MCF 10A (cell line): ENCODE measurements at places on chromosomes 1 and 21. TPM values are rescaled to one million over a fixed set of nuclear protein-coding genes. Genes with fewer than 3 reads are reported as not detected.

The ACOT11 gene
- total RNA-seq: 4.5 and 5.3 TPM in 2 replicates

The SLC9C2 gene
- not detected in 2 replicates for total RNA-seq

The CCDC185 gene
- not detected in 2 replicates for total RNA-seq

The PLCH2 gene
- 92.6 and 123 TPM in 2 replicates for total RNA-seq

The SPATA46 gene
- total RNA-seq: not detected in 2 replicates

The MEX3A gene
- 0.88 and 0.91 TPM in 2 replicates for total RNA-seq

The ESRRG gene
- 0.44 TPM in 1 of 2 replicates, not detected in the other for total RNA-seq

DNA sequence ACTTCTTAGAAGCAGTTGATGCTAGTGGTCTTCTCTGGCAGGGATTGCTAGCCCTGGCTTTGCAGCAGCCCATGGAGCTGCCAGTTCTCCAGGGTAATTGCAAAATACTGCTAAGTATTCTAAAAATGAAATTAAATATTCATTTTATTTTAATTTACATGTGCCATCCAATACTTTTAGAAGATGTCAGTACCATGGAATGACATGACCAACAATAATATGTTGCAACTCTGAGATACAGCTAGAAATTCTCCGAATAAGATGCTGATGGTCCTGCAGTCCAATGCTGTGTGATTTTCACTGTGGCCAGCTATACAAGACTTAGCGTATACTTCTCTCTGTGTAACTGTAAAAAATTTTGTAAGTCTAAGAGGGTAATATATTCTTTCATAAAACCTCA is 20.0 kb upstream of the WARS2 start:
- peaks cover 84% of the 10 kb centered on the region for H3K36me3 ChIP-seq
- H3K27me3 ChIP-seq: no peaks in the 10 kb centered on the region
- DNase-seq: no peak
- H3K4me3 ChIP-seq: no peak overlapping the region
- no peaks in the 10 kb centered on the region for H3K4me1 ChIP-seq

DNA sequence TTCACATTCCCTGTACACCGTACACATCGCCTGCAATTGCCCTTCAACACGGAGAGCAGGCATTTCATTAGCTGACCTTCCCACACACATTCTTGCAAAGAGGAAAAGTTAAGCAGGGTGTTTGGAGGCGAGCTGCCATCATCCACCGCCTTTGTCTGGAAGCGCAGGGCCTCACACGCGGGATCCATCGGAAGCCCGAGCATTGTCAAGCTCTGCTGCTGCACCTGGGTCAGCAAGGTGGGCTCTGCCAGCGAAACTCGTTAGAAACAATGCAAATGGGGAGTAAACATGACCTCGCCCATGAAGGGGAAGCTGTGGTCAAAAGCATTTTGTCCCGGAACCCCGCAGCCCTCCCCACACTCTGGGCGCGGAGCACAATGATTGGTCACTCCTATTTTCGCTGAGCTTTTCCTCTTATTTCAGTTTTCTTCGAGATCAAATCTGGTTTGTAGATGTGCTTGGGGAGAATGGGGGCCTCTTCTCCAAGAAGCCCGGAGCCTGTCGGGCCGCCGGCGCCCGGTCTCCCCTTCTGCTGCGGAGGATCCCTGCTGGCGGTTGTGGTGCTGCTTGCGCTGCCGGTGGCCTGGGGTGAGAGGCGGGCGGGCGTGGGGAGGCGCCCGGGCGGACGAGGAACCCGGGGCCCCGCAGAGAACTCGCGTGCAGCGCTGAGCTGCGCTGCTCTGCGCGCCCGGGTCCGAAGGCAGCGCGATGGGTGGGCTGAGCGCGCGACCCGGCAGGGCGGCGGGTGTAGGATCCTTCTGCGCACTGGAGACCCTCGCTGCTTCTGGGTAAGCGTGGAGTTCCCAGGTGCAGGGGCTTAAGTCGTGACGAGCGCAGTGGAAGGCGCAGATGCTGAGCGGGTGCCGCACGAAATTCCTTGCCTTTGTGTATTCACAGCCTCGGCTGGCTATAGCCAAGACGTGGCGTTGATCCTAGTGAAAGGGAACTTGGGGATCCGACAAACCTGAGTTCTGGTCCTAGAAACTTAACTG is at the start of gene CR1:
Gene CR1 (plus strand): TSS at position 357 of the 992 bp plus-strand sequence. CDS start 111 bp downstream, at position 468.
- no peaks in the 10 kb centered on the region for H3K4me1 ChIP-seq
- H3K36me3 ChIP-seq: no peaks in the 10 kb centered on the region
- H3K27ac ChIP-seq: no peak within 1 kb of the TSS
- peaks cover 33% of the 10 kb centered on the region for H3K27me3 ChIP-seq

GRCh38 chr21:28068455-28069358 is 924.0 kb downstream of the LTN1 start:
- no peaks in the 10 kb centered on the region for H3K36me3 ChIP-seq
- H3K27ac ChIP-seq: no peak overlapping the region
- H3K27me3 ChIP-seq: no peaks in the 10 kb centered on the region
- H3K4me1 ChIP-seq: peaks cover 9% of the 10 kb centered on the region
- H3K4me3 ChIP-seq: no peak overlapping the region
- no peak for DNase-seq

DNA sequence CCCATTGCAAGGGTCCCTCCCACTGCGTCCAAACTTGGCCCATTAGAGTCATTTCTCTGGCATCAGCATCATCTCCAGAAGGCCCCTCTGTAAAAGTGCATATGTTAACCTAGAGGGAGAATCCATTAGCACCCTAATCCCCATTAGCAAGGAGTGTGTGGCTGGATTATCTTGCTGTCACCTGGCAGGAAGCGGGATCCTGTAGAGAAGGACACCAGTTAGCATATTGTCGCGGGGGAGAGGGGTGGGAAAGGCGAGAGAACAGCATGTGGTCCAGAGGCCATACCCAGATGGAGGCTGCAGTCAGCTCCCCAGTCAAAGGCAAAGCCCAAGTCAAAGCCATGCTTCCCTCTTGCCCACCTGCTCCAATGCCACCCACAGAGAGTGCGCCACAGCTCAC is 64.0 kb downstream of the OLIG1 start:
- no peak for DNase-seq
- no peak overlapping the region for H3K4me3 ChIP-seq
- peaks cover 87% of the 10 kb centered on the region for H3K27me3 ChIP-seq
- no peaks in the 10 kb centered on the region for H3K4me1 ChIP-seq
- no peak overlapping the region for H3K27ac ChIP-seq

DNA sequence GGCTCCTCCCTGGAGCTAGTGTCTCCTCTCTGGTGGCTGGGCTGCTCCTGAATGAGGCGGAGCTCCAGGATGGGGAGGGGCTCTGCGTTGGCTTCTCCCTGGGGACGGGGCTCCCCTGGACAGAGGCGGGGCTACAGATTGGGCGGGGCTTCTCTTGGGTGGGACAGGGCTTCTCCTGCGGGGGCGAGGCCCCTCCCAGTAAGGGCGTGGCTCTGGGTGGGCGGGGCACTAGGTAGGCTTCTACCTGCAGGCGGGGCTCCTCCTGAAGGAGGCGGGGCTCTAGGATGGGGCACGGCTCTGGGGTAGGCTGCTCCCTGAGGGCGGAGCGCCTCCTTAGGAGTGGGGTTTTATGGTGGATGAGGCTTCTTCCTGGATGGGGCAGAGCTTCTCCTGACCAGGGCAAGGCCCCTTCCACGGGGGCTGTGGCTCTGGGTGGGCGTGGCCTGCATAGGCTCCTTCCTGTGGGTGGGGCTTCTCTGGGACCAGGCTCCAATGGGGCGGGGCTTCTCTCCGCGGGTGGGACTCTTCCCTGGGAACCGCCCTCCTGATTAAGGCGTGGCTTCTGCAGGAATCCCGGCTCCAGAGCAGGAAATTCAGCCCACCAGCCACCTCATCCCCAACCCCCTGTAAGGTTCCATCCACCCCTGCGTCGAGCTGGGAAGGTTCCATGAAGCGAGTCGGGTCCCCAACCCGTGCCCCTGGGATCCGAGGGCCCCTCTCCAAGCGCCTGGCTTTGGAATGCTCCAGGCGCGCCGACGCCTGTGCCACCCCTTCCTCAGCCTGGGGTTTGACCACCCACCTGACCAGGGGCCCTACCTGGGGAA is 22.7 kb upstream of the ARF1 start:
- H3K27ac ChIP-seq: no peak overlapping the region
- peaks cover 38% of the 10 kb centered on the region for H3K27me3 ChIP-seq
- peaks cover 6% of the 10 kb centered on the region for H3K36me3 ChIP-seq
- H3K4me1 ChIP-seq: no peaks in the 10 kb centered on the region

DNA sequence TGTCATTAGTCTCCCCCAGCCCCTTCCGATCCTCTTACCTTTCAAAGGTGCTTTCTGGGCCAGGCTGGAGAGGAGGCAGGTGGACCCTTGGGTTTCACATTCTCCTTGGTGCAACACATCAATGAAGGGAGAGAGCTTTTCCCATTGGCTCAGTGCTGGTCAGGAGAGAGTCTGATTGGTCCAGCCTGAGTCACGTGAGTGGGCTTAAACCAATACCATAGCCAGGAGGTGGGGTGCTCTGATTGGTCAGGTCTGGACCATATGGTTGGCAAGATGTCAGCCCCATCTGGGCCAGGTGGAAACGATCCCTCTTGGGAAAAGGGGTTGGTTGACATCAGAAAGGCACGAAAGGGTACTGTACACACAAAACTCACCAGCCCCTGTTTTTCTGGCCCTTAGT is 44.8 kb upstream of the ABCG1 start:
- peaks cover 23% of the 10 kb centered on the region for H3K4me1 ChIP-seq
- no peaks in the 10 kb centered on the region for H3K36me3 ChIP-seq
- DNase-seq: no peak
- peak overlapping the region; percentile 75 for H3K27ac ChIP-seq
- no peaks in the 10 kb centered on the region for H3K27me3 ChIP-seq

DNA sequence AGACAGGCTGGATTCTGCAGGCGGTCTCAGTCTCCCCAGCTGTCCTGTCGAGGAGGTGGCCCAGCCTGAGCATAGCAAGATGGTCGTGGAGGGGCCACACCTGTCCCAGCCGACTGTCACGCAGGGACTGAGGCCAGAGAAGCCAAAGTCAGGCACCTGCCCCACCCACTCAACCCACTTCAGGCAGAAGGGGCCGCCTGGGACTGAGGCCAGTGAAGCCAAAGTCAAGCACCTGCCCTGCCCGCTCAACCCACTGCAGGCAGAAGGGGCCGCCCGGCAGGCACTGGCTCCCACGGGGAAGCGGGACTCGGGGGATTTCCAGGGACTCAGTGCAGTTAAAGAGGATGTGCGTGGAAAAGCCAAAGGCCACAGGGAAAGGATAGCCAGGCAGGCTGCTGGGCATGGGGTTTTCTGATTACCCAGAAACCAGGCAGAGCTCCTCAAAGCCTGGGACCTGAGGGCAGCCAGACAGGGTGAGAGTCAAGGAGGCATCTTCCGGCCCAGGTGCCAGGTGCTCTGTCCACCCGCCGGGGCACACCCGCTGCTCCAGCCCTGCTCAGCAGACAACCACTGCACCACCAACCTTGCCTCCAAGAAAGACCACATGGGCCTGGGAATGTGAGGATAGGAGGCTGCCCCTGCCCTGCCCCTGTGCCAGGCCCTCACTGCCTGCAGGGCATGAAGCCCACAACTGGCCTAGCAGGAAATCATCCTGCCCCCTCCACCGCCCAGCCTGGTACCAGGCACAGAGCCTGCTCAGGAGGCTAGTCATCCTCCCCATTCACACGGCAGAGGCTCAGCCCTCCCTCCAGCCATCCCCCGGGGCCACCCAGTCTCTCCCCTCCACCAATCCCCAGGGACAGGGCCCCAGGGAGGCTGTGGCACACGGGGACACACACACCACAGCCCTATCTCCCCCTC is 41.0 kb downstream of the MEGF6 start:
- no peaks in the 10 kb centered on the region for H3K4me1 ChIP-seq
- H3K27me3 ChIP-seq: no peaks in the 10 kb centered on the region
- no peaks in the 10 kb centered on the region for H3K36me3 ChIP-seq
- H3K27ac ChIP-seq: no peak overlapping the region
- no peak overlapping the region for H3K4me3 ChIP-seq

- H3K27ac ChIP-seq: no peak overlapping the region
- H3K4me3 ChIP-seq: peak overlapping the region; percentile 79
- DNase-seq: peak; percentile 25
- H3K4me1 ChIP-seq: peaks cover 26% of the 10 kb centered on the region
- H3K36me3 ChIP-seq: no peaks in the 10 kb centered on the region
These were observed 2.1 kb downstream of the PLD5 start for GRCh38 chr1:242522304-242522945.

DNA sequence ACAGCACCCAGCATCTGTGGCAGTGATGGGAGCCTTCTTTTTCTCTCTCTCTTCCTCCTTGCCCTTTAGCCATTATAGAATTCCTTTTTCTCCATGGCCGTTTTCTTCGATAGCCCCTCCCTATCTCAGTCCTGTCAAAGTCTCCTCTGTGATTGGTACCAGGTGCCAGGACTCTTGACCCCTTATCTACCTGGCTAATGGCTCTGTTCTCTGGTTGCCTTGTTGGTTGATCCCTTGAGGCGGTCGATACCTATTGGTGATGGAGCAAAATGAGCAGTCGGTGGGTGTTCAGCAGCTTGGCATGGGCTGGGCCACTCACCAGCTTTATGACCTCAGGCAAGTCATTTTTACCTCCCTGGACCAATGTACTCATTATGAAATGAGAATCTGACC is 2.0 kb downstream of the ATF3 start:
- H3K27me3 ChIP-seq: peaks cover 53% of the 10 kb centered on the region
- peaks cover 33% of the 10 kb centered on the region for H3K4me1 ChIP-seq
- no peak overlapping the region for H3K27ac ChIP-seq
- H3K36me3 ChIP-seq: peaks cover 27% of the 10 kb centered on the region
- no peak for DNase-seq
- peak overlapping the region; percentile 72 for H3K4me3 ChIP-seq

GRCh38 chr1:8182034-8182761 is 135.7 kb upstream of the SLC45A1 start:
- DNase-seq: peak; percentile 90
- H3K4me3 ChIP-seq: peak overlapping the region; percentile 33

DNA sequence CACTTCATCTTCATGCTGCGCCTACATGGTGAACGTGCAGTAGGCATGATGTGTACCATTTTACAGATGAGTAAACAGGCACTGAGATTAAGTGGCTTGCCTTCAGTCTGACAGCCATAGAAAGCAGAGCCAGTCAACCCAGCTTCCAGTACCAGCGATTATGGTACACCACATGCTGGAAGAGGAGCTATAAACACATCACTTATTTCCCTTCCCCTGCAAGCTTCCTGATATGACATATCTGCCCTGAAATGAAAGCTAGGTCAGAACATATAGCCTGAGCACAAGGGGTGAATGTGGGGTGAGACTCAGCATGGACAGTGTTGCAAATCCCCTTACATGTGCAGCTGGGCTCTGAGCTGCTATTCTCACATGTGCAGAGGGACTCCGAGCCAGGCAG is 33.8 kb upstream of the IL20 start:
- no peak overlapping the region for H3K27ac ChIP-seq
- peaks cover 26% of the 10 kb centered on the region for H3K4me1 ChIP-seq
- H3K36me3 ChIP-seq: no peaks in the 10 kb centered on the region
- H3K27me3 ChIP-seq: no peaks in the 10 kb centered on the region

DNA sequence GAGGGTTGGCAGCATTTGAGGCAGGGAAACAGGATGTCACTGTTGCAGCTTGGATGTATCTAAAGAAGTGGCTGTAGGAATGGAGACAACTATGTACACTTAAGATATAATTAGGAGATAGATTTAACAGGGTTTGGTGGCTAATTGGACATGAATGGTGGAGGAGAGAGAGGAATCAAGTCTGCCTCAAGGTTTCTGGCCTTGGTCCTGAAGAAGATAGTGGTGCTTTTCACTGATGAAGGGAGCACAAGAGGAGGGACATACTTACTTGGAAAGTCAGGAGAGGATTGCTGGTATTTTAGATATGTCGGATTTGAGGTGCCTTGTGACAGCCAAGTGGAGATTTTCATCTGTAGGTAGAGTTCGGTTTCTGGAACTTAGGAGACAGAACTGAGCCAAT is 123.9 kb downstream of the ST6GALNAC3 start:
- peaks cover 7% of the 10 kb centered on the region for H3K36me3 ChIP-seq
- no peaks in the 10 kb centered on the region for H3K4me1 ChIP-seq
- H3K4me3 ChIP-seq: no peak overlapping the region
- peaks cover 14% of the 10 kb centered on the region for H3K27me3 ChIP-seq
- no peak overlapping the region for H3K27ac ChIP-seq
- DNase-seq: peak; percentile 13
